ENCODE measurements at places on chromosomes 13 and 19.

DNA sequence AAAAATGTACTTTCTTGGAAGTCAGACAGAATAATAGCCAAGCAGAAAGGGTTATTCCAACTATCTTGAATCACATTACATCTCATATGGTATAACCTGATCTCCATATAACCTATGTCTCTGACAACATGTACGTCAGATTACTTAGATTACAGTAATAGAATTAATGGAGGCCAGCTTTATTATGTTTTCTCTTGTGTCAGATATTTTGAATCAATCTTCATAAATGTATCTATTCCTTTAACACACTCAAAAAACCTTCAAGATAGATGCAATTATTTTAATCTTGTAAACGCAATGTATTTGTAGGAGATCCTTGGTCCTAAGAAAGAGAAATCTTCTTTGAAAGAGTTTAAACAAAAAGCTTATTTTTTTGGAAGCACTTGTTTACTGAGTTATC lies 188.4 kb upstream of the KLF12 start:
- DNase-seq: no peak

GRCh38 chr13:27450921-27451471 lies 632 bp upstream of the MTIF3 start:
- peak; percentile 65 for DNase-seq

DNA sequence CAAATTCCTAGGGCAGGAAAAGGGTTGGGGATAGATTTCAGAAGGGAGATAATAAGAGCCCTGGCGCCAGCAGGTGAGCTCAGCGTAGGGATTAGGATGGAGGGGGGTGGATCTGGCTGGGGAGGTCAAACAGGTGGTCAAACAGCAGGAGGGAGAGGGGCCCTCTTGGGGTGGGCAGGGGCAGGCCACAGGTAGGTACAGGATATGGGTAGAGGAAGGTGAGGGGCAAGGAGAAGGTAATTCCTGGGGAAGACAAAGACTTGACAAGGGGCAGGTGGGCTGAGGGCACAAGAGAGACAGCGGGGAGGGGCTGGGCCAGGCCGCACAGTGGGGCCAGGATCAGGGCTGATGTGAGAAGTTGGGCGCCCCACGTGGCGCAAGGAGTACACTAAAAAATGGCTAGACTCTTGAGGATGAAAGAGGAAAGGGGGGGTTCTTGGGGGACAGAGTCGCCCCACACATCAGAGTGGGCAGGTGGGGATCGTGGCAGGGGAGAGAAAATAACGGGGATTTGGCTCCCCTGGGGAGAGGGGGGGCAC lies 713 bp downstream of the KRI1 start:
- DNase-seq: peak; percentile 61

DNA sequence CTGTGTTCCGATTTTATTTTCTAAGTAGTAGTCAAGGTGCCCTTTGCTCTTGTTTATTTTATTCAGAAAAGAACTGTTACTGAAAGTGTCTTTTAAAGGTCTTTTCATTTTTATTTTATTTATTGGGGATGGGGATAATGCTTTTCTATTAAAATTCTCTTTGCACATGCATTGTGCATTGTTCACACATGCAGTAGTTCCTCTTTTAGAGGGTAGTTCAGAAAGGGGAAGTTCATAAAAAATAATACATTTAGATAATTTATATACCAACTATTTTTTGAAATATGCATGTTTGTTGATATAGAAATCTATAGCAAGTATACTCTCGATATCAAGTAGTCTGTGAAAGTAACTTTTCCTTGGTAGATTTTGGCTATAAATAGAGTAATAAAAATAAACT lies 3.5 kb downstream of the GPC5 start:
- no peak for DNase-seq

- DNase-seq: no peak
These were observed 32.7 kb upstream of the GPR183 start for GRCh38 chr13:99339736-99340397.

All from left ventricle myocardium superior (tissue), 1 donor.